ENCODE measurements at places on chromosomes 1 and 21.

DNA sequence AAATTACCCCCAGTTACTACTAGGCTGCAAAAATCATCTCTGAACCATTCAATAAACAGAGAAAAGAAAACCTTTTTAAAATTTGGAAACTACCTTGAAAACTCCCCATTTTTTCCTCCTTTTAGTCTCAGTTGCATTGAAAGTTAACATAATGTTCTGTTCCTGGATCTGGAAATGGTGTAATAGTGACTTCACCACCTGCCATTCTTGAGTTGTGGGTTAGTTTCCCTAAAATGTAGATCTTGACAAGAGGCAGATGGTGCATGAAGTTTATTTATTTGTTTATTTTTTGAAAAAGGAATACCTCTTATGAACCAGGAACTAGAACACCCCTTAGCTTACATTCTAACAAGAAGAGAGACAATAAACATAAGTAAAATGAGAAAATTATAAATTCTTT is 72.8 kb downstream of the ATF6 start:
- DNase-seq: no peak

GRCh38 chr1:147204080-147204479 is 21.1 kb downstream of the FMO5 start:
- DNase-seq: no peak

GRCh38 chr1:19087737-19088594 is 122.1 kb downstream of the UBR4 start:
- DNase-seq: no peak

- no peak for DNase-seq
Measured at GRCh38 chr1:156749419-156750118, 1.9 kb downstream of the HDGF start.

GRCh38 chr1:28280977-28281381 is 21.7 kb downstream of the SESN2 start:
- DNase-seq: no peak

DNA sequence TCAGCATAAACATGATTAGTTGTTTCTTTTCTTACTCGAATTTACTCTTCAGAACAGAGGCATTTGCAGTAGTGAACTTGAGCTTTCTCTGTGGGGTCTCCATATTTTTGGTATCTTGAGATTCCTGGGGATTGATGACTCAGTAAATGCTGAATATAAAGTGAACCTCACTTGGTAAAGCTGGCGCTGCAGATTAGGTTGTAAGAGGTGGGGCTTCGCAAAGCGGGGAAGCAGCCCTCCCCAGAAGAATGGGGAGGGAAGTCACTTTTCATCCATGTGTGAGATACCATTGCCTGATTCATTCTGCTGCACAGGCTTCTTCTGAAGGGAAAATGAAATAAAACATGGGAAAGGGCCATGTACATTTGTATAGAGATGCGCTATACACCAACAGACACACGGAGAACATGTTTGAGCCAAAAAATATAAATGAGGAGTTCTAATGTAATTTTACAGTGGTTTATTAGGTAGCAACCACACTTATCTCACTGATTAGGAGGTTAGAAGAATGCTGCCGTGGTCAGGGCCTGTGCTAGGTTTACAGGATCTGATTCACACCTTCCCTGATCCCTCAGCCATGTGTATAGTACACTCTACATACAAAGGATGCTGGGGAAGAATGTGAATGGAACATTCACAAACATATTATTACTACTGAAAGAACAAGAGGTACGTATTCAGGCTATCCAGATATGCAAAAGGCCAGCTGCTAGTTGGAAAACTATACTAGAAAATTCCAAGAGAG is 63.5 kb downstream of the DNTTIP2 start:
- DNase-seq: no peak

GRCh38 chr1:1040004-1040991 is 20.4 kb downstream of the AGRN start:
- DNase-seq: no peak

GRCh38 chr1:18881642-18882431 is 20.5 kb downstream of the ALDH4A1 start:
- DNase-seq: no peak

DNA sequence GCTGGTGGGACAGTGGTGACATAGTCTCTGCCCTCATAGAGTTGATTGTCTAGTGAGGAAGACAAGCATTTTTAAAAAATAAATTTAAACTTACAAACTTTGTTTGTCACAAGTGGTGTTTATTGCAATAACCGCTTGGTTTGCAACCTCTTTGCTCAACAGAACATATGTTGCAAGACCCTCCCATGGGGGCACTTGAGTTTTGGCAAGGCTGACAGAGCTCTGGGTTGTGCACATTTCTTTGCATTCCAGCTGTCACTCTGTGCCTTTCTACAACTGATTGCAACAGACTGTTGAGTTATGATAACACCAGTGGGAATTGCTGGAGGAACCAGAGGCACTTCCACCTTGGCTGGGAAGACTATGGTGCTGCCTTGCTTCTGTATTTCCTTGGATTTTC is 58.4 kb downstream of the LAMC2 start:
- no peak for DNase-seq

DNA sequence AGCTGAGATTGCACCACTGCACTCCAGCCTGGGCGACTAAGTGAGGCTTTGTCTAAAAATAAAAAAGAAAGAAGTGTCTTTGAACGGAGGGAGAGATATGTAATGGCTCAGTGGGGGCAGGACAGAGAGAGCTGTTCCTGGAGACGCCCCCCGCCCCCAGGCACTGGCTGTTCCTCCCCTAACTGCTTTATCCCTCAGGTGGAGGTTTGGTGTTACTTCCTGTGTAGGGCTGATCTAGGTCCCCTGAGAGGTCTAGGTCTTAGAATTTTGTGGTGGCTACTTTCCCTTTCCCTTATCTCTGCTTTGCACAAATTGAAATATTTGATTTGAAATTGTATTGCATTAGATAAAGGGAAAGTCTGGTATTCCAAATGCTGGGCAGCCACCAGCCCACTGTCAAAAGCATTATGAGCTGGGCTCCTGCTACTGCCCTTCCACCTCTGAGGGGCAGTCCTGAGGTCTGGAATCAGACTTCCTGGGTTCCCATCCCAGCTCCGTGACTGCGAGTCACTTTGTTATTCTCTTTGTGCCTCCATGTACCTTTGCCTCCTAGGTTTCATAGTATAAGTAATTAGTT is 134.8 kb upstream of the KIF26B start:
- DNase-seq: no peak
